ENCODE measurements at places on chromosomes 13 and 19.
A peak's percentile ranks its signal among the peaks of the same experiment; 100 is the strongest.

DNA sequence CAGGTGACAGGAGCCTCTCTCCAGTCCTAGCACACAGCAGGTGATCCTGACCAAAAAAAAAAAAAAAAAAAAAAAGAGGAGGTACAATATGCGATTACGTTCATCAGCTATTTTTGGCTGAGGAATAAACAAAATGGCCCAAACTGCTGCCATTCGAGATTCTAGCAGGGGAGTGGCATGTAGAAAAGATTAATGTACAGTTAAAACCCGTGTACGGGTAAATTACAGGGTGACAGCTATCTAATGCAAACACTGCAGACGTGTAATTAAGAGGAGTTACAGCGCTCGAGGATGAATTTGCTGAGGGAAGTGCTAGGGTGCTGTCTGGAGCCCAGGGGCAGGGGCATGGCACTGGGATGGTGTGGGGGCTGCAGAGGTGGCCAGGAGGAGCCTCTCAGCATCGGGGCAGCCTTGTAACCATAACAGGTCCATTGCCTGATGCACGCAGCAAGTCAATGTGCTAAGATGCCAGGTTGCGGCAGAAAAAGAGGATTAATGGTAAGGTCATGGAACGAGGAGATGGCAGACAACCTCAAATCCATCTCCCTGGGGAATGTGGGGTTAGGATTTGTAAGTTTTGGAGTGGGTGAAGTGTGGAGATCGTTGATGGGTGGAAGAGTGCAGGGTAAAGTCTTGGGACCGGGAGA is 17.4 kb downstream of the CHST8 start:
- no peak for DNase-seq

DNA sequence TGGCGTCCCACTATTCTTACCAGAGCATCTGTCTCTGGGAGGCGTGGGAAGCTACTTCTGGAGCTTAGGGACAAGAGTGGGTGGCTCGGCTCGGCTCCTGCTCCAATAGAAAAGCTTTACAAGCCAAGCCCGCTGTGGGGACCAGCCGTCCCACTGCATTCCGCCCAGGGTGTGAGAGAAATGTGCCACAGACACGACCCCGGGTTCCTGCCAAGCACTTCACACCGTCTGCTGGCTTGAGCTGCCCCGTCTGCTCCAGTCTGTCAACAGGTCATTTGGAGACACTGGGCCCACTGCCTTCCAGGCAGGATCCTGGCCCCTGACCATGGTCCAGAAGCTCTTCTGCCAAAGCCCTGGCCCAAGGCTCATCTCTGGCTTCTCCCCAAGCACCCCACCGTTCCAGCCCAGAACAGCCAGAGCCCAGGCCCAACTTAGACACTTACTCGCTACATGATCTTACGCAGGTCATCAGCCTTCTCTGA is 6.5 kb upstream of the FKRP start:
- DNase-seq = no peak

GRCh38 chr13:21429211-21429610 is 29.9 kb downstream of the ZDHHC20 start:
- DNase-seq = no peak

- no peak for DNase-seq
These were observed 22.4 kb upstream of the ARHGEF18 start for GRCh38 chr19:7326105-7326877.

DNA sequence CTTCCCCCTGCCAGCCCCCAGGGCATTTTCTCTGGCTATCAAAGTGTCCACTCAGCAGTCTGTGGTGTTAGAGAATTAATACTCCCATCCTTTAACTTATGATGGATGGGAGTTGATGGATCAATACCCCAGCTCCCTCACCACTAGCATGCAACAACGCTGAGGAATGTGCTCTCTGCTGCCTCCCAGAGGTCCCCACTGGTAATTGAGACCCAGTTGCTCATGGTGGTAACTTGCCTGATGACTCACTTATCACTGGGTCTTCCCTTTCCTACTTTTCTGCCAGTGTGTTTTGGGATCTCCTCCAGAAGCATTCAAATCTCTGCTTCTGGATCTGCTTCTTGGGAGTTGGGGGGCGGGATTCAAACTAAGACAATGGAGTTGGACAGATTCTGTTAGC is 20.3 kb upstream of the CACNA1A start:
- DNase-seq = peak; percentile 24

DNA sequence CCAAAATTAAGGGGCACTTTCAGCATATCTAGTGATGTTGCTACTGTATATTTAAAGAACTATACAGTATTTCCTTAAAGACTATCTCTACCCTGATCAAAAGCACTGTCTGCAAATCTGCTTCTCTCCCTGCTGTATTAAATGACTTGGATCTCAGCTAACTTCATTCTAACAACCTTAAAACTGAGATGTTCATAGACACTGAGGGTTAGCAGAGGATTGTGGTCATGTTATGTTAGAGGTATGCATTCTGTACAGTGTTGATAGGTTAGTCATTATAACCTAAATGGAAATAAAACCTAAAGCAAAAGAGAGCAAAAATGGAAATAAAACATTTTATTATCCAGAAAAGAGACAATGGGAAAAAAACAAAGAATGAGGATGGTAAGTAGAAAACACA is 9.9 kb downstream of the GPR183 start:
- DNase-seq = no peak

DNA sequence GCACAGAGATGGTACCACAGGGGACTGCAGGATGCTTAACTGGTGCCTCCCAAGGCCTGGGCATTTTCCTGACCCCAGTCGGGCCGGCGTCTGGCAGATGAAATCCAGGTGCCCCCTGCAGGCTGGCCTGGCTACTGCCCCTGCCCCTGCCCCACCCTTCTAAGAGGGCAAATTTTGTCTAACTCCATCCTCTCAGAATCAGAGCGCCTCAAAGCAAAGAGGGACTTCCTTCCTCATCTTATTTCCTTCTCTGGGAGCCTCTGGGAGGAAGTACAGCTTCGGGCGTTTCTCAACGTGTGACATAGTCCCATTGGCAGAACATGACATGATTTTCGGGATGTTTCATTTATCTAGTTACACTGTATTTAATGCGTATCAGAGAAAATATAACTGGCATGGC is 2.7 kb downstream of the PRKACA start:
- DNase-seq = peak; percentile 57

DNA sequence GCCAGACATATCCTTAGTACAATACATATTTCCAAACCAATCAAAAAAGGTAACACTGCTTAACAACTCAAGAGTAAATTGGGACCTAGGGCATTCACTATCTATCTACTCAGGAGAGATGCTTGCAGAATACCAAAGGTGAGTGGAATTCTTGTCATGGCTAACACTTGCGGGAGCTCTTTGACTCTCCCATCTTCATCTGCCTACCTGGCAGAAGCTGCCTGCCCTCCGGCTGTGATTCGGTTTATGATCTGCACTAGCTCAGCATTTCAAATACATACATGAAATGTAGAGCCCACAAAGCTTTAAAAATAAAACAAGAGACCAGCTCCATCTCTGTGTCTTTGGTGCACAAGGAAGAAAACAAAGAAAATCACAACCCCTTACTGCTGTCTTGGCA is 127.3 kb downstream of the STARD13 start:
- no peak for DNase-seq

GRCh38 chr19:49954933-49955332 is 6.0 kb downstream of the SIGLEC11 start:
- DNase-seq = no peak

GRCh38 chr19:6222884-6223283 is 56.9 kb downstream of the MLLT1 start:
- no peak for DNase-seq

DNA sequence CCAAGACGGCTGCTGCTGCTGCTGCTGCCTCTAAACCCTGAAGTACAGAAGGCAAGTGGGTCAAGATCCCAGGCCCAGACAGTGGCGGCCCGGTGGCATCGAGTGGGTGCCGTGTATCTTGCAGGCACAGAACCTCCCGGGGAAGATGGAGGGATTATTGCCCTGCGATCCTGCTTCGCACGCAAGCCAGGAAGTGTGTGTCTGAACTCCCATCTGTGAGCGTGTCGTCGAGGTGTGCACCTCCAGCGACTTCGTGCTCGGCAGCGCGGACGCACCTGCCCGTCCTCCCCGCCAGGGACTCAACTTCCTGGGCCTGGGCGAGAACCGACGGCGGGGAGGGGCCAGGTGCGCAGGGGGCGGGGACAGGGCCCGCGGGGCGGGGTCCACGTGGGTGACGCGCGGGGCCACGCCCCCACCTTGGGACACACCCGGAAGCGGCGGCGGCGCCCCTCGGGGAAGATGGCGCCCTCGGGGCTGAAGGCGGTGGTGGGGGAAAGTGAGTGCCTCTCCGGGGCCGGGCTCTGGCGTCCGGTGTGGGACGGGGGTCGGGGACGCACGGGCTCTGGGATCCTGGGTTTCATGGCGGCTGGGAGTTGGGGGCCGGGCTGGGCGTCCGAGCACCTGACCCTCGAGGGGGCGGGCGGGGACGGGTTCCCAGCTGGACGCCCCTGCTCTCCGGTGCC is at the start of gene STXBP2:
Gene STXBP2 (plus strand): TSS at position 420 of the 683 bp plus-strand sequence. CDS start 40 bp downstream, at position 460.
- no peak for DNase-seq

GRCh38 chr19:4807188-4807587 is 15.7 kb downstream of the FEM1A start:
- no peak for DNase-seq

GRCh38 chr13:62908321-62908720 is 1492.7 kb upstream of the PCDH20 start:
- peak; percentile 72 for DNase-seq

- no peak for DNase-seq
These were observed 639.0 kb upstream of the KLHL1 start for GRCh38 chr13:70747262-70747661.

- DNase-seq = no peak
These were observed 20.6 kb downstream of the NECTIN2 start for GRCh38 chr19:44866664-44867063.

DNA sequence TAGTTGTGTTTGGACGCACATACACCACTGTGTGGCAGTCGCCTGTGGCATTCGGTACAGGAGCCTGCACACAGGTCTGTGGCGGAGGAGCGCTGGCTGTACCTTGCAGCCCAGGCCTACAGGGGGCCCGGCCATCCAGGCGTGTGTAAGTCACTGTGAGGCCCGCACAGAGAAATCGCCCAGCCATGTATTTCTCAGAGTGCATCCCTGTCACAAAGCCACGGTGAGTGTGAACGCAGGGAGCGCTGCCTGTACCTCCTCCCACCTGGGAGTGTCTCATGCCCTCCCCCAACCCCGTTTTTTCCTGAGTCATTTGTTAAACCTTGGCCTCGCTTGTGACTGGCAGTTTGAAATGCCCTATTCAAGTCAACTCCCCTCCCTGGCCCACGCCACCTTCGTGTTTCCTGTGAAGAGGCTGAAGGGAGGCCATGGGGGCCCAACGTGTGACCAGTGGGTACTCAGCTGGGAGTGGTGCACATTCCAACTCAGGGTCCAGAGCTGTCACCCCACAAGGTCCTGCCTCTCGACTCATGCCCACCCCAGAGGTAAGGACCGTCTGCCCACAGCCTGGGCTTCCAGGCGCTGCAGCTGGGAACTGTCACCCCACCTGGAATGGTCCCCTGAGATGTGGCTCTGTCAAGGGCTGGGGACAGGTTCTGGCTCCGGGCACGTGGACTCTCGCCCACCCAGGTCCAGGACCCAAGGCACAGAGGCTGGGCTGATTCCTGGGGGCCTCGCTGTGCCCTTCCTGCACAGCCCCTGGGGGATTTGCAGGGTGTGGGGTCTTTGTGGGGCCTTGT is 11.6 kb upstream of the RASA3 start:
- DNase-seq = no peak

GRCh38 chr13:24355103-24355502 is 45.7 kb downstream of the C1QTNF9 start:
- no peak for DNase-seq

DNA sequence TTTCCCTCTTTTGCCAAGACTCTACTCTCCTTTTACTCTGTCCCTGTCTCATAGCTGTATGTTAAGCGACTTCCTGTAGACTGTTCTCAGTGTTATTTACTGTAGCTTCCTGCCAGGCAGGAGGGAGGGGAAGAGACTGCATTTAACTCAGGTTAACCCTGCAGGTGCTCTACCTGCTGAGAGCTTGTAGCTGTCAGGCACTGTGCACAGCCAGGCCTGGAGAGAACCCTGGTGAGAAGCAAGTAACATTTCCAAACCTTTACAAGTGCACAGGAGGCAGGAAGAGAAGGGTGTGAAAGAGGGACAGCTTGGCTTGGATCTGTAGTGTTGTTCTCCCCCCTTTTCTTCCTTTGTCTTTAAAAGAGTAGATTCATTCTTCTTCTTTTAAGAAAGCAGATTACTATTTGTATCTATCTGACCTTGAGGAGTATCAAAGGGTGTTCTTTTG is 167.1 kb downstream of the LMO7 start:
- no peak for DNase-seq

- no peak for DNase-seq
These were observed 21.0 kb upstream of the ZNF681 start for GRCh38 chr19:23779645-23780044.

- DNase-seq = no peak
These were observed 18.4 kb downstream of the FOXO1 start for GRCh38 chr13:40648040-40648439.

DNA sequence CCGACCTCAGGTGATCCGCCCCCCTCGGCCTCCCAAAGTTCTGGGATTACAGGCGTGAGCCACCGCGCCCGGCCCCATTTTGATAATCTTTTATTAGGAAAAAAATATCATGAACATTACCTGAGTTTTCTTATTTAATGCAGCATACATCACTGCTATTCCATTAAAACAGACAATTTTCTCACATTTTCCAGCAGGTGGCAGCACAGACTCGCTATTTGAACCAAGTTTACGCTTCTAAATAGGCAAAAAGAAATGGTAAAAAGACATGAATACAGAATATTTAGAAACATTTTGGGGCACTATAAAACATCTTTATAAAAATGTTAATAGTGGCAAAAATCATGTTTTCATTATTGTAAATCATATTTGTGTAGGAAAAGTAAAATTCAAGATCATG is 903.1 kb downstream of the SLITRK6 start:
- peak; percentile 75 for DNase-seq

GRCh38 chr19:17646441-17646840 is 41.7 kb downstream of the UNC13A start:
- DNase-seq = no peak

- peak; percentile 98 for DNase-seq
These were observed 10.5 kb upstream of the SMG9 start for GRCh38 chr19:43765109-43765876.

DNA sequence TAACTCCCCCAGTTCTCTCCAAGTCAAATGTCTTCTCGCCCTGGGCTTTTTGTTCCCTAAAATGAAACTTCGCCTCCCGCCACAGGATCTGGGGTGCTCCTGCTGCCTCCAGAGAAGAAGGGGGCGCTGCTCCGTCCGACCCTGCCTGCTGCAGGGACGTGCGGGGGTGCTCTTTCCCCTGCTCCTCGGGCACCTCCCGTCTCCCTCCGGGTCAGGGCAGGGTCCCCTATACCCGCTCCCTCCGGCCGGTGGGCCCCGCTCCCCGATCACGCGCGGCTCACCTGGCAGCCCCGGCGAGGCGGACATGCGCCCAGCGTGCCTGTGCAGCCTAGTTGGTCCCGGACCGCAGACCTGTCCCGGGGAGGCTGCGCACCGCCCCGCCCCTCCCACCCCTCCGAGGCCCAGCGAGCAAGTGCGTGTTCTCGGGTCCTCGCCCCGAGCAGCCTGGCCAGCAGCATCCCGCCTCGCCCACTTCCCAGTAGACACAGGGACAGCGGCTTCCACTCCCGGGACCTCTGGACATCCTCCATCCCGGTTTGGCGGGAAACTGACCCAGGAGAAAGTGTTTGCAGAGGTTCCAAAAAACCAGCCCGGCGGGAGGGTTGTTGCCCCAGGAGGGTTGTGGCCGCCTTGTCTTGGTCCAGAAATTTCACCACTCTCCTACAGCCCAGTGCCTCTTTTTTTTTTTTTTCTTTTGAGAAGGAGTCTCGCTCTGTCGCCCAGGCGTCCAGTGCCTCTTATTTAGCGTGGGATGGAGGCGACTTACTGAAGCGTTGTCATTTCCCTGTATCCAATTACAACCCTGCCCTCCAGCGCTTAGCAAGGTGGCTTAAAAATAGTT is at the start of gene OXGR1:
Gene OXGR1 (minus strand): TSS at position 460 of the 841 bp plus-strand sequence. CDS start 6,717 bp downstream, outside the sequence.
- DNase-seq = peak; percentile 27
